Activated B cell treated with CpG ODN at 0.5 μM for 24 hours (primary cell): ENCODE measurements at places on chromosomes 2 and 18. TPM values are rescaled to one million over a fixed set of nuclear protein-coding genes. Genes with fewer than 3 reads are reported as not detected.

CYS1 gene
- total RNA-seq: 0.42 and 0.44 TPM in 2 replicates

GRCh38 chr18:38966841-38967240, 1401.2 kb upstream of the CELF4 start:
- no peak for DNase-seq

- no peak for DNase-seq
Observed at GRCh38 chr2:82320296-82320695, 2015.7 kb upstream of the LRRTM1 start.

DNA sequence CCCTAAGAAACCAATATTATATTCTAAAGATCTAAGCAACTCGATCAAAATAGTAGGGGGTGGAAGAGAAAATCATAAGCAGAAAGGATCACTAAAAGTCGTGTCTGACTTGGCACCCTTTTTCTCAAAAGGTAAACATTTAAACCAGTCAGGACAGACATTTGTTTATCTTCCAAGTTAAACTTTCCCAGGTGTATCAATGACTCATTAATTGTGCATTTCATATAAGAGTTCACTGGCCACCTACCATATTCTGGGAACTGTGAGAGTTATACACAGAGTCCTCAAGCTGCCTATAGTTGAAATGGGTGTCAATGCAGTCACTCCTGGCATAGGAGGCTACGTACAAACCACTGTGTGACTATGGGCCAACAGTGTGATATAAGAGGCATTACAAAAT, 4.8 kb upstream of the ACVR1 start:
- no peak for DNase-seq

DNA sequence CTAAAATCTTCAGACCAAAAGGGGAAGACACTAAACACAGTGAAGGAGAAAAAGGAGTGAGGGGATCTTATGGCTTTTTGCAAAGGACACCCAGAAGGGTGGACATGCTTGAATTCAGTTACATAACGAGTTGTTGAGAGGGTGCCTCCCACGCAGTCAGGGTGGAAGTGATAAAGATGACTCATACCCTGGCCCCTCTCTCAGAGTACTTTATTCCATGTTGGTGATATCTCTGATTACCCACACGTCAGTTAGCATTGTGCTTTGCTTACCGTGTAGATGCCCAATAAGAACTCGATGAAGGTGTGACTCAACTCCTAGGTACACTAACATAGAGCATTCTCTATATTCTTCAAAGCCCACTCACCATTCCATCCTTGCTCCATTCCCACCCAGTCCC, 44.4 kb downstream of the EN1 start:
- DNase-seq: no peak
